Body of pancreas (tissue), 4 donors: ENCODE measurements at places on chromosomes 3 and 15.

DNA sequence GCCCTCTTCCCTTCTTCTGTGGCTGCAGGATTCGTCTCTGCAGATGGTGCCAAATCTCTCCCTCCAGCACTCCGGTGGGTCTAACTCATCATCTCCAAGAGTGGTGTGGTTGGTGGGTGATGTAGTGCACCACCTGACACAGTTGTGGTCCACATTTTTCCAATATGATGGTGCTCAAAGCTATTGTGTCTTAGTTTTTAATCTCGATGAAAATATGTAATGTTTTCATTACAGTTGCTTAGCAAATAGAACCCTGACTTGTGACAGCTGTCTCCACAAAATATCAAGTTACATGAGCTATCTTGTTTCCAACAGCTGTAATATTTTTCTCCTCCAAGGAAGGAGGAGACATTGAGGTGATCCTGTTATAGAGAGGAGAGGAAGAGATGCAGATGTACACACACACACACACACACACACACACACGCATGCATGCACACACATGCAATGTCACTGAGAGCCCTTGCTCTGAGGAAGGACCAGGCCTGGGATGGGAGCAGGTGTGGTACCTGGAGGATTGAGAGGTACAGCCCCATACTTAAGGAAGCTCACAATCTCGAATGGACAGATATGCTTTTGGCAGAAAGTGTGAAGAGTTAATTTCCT is 15.7 kb upstream of the ESYT3 start:
- no peak for DNase-seq

- DNase-seq: no peak
Measured at GRCh38 chr3:113221721-113222257, 10.4 kb downstream of the BOC start.

DNA sequence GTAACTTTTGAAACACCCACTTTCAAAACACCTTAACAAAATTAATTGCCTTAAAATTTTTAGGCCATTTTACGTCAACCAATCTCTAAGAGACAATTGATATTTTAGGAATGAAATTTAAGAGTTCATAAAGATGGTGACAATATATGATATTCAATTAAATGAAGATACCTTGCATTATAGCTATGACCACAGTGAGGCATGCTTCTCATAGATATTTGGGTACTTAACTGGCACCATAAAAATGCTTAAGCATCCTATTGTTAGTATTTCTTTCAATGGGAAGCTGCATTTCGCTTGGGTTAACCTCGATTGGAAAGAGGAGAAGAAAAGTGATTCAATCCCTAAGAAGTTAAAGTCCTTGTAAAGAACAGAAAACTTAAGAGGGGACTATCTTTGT is 209.0 kb downstream of the GAP43 start:
- no peak for DNase-seq

DNA sequence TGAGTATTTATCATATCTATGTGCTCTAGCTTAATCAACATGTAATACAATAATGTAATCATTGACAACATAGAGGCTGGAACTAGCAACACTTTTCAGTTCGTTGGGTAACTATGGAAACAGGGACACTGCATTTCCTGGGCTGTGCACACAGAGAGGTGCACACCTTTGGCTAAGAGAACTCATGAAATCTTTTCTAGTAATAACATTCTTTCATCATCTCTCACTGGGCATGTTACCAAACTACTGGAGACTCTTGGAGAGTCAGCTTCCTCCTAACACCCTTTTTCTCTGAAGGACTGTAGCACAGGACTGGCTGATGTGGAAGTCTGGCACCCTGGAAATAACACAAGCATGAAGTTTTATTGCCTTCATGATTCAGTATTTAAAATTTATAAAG is 135.6 kb downstream of the KCNMB2 start:
- DNase-seq: no peak

GRCh38 chr15:40829115-40829514 is 607 bp upstream of the PPP1R14D start:
- no peak for DNase-seq

- no peak for DNase-seq
Measured at GRCh38 chr15:33980159-33980558, 11.9 kb downstream of the CHRM5 start.
